ENCODE measurements at places on chromosomes 4 and X.

- DNase-seq, result no peak
These were observed 4.9 kb upstream of the SLC25A4 start for GRCh38 chr4:185138161-185138560.

- no peak for DNase-seq
These were observed 308.2 kb upstream of the ADGRL3 start for GRCh38 chr4:60891947-60892346.

- DNase-seq, result no peak
These were observed 154.3 kb downstream of the CFAP299 start for GRCh38 chr4:80489798-80490197.

GRCh38 chr4:165088366-165088765 lies 24.3 kb downstream of the TMEM192 start:
- DNase-seq, result no peak

DNA sequence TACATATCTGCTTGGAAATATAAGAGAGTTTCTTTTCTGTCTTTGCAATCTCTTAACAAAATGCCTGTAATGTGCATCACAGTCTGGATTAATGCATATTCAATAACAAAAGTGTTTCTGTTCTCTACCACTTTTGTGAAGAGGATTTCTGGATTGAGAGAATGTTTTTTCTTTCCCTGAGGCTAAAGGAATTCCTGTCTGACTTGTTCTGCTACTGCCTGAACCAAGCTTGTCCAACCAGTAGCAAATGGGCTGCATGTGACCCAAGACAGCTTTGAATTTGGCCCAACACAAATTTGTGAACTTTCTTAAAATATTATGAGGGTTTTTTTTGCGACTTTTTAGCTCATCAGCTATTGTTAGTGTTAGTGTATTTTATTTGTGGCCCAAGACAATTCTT lies 1133.9 kb downstream of the SH3BGRL start:
- DNase-seq, result no peak

DNA sequence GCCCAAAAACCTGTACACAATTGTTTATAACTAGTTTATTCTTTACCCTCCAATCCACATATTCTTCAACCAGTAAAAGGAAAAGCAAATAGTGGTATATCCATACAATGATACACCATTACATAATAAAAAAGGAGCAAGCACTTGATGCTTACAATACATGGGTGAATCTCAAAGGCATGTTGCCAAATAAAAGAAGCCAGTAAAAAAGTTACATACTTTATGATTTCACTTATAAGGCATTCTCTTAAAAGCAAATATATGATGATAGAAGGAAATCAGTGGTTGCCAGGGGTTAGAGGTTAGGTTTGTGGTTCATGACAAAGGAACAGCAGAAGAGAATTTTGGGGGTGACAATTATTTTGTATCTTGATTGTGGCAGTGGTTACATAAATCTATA lies 896.1 kb upstream of the LCORL start:
- DNase-seq, result no peak

DNA sequence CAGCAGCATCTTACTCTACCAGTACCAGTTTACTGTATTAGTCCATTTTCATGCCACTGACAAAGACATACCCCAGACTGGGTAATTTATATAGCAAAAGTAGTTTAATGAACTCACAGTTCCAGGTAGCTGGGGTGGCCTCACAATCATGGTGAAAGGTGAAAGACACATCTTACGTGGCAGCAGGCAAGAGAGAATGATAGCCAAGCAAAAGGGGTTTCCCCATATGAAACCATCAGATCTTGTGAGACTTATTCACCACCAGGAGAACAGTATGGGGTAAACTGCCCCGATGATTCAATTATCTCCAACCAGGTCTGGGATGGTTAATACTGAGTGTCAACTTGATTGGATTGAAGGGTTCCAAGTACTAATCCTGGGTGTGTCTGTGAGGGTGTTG lies 69.3 kb downstream of the YIPF6 start:
- no peak for DNase-seq

DNA sequence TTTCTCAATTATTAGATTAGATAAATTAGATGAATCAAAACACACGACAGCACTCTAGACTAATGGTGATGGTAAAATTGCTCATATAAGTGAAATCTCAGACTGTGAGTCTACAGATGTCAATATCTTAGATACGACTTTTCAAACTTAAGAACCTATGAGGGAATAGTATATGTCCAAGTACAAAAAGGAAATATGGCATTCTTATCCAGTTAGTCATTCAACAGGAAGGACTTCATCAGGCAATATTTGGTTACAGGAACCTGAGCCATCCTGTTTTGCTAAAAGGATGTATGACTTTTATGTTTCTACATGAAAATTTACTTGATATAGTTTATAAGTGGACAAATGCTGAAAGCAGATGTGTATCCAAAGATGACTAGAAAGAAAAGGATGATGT lies 107.0 kb downstream of the CT47B1 start:
- DNase-seq, result no peak

DNA sequence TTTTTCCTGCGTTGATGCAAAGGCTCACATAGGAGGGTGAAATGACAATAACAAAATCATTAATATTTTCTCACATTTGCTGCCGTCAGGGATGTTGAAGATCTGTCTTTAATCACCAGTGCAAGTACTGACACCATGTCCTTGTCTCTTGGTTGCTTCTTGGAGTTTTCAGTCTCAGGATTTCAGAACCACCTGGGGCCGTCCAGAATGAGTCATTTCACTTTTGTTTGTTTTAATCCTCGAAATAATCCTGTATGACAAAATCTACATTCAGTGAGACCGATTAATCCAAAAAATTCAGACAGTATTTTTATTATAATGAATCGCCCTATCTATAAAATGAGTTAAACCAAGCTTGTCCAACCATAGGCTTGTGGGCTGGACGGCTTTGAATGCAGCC lies 47.2 kb downstream of the NEIL3 start:
- no peak for DNase-seq

- DNase-seq, result no peak
These were observed 1352.1 kb upstream of the DIAPH2 start for GRCh38 chrX:95332530-95332929.

GRCh38 chr4:128854433-128854832 lies 44.9 kb downstream of the JADE1 start:
- no peak for DNase-seq

DNA sequence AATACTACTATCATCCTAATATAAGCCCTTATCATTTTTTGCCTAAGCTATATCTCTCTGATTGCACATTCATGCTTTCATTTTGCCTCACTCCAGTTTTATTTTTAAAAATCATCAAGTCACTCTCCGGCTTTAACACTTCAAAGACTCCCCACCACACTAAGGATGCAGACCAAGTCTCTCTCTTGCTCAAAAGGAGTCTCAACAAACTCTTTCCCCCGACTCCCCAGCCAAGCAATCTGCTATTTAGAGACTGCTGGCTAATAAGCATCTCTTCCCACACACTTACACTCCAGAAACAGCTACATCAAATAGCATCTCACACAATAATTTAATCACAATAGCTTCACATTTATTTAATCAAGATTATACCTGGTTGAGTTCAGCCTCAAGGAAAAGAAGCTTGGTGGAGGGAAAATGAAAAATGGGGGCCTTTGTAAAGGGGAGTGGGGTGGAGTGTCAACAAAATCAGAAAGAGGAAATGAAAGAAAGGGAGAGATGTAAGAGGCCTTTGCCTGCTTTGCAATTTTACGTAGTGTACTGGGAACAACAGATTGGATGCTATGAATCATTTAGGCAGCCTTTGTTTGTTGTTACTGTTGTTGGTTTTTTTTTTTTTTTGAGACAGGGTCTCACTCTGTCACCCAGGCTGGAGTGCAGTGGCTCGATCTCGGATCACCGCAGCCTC lies 104.1 kb upstream of the MCF2 start:
- DNase-seq, result no peak

DNA sequence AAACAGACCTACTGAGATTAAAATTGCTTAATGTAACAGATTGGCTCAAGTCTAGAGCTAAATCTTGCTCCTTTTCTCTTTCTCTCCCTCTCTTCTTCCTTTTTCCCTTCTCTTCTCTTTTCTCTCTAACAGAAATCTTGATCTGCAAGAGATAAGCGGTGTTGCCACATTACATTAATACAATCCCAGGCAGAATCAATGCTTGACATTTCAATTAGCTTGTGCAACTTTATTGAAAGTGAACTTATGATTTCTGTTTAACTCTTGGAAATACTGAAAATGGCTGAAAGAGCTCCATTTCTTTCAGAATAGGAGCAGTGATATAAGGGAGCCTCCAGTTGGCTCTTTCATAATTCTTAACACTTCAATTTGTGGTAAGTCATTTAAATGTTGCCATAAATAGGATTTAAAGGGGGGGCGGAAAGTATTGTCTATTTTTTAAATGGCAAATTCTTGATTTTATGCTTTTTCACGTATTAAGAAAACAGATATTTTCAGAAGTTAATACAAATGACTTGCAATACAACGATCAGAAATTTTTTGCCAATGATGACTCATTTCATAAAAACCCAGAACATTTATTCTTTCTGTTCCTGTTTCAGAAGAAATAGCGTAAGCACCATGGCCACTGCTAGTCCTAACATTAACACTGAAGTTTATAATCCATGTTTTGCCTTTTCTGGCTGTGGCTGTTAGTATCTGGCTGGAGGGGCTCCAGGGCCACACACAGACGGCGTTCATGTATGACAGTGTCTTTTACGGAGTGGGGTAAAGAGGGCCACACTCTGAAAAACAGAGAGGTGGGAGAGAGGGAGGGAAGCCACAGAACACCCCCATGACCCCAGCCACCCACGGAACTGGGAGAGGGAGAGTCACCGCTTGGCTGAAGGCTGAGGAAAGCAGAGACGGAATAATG lies 115.7 kb upstream of the FAT1 start:
- no peak for DNase-seq

- no peak for DNase-seq
These were observed 310.9 kb downstream of the ANKRD50 start for GRCh38 chr4:124401606-124402005.

Data from stimulated activated CD4-positive, alpha-beta T cell treated with anti-CD3 and anti-CD28 coated beads, Interleukin-1b, Interleukin-23, amount 100 ng/mL, for 24 hours (primary cell).